ENCODE measurements at places on chromosomes 4 and X.

- DNase-seq = no peak
These were observed 40.3 kb downstream of the AMMECR1 start for GRCh38 chrX:110277609-110278008.

DNA sequence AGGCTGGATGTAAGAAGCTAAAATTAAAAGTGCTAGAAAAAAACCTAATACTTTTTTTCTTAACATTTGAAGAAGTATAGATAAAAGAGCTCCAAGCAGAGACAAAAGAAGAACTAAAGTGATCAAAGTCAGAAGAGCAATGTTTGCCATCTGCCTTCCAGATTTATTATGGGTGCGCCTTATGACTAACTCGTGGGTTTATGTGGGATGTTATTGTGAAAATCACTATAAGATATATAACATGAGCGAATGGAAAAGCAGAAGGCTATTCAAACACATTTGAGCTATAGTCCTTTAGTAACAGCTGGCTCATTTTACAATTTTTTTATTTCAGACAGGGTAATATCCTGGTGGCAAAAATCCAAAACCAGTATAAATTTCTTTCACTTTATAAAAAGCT lies 1040.7 kb downstream of the RAPGEF2 start:
- no peak for DNase-seq

GRCh38 chr4:16023776-16024408 lies 59.9 kb downstream of the PROM1 start:
- no peak for DNase-seq

GRCh38 chr4:3677748-3678070 lies 88.5 kb upstream of the ADRA2C start:
- no peak for DNase-seq

GRCh38 chr4:55447108-55447708 lies 51.5 kb downstream of the TMEM165 start:
- no peak for DNase-seq

DNA sequence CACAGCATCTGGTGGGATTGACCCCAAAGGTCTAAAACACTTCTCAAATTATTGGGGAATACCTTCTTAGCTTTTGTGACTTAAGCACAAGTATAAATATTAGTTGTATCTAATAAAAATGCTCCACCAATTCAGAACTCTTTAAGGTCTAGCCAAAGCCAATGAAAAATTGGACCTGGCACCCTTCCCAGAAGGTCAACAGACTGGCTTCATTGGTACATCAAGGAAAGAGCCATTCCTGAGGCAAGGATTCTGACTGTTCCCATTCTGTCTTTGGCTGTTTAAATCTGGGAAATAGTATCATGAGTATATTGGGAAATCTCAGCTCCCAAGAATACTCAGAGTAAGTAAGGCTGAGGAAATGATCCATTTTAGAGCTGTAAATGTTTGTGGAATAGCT lies 153.0 kb upstream of the TRPC5 start:
- no peak for DNase-seq

DNA sequence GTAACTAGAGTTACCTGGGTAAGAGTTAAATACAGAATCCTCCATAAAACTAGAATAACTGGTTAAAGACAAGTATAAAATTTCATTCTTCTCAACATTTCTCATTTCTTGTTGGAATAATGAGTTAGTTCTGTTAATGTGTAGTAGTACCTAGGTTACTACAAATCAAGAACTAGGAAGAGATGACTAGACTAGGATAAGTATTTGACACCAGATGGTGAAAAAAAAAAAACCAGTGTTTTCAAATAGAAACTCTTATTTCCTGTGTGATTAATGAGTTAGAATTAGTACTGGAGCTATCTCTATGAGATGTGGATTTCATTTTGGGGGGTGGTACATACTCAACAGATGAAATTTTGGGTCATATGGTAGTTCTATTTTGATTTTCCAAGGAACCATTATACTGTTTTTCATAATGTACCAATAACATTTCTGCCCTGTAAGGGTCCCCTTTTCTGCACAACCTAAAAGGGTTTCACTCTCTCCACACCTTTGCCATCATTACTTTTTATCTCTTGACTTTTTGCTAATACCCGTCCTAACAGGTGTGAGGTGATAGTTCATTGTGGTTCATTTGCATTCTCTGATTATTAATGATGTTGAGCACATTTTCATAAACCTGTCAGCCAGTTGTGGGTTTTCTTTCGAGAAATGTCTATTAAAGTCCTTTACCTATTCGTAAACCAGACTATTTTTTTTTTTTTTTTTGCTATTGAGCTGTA lies 1.7 kb upstream of the VCX start:
- DNase-seq = no peak

GRCh38 chr4:153610623-153611376 lies 73.3 kb upstream of the TLR2 start:
- DNase-seq = no peak

DNA sequence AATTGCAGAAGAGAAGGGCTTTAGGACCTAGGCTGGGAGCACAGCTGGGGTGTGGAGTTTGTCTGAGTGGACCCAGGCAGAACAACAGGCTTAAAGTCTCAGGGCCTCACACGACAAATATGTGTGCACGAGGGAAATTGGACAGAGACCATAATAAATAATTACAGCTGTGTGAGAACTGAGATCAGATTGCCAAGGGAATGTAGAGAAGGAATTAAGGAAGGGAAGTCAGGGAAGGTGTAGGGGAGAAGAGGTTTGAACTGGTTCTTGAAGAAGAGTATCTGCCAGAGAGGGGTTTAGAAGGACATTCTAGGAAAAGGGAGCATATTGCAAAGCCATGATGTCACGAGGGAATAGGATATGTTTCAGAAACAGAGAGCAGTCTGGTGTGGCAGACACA lies 120.7 kb upstream of the TSPAN5 start:
- no peak for DNase-seq

DNA sequence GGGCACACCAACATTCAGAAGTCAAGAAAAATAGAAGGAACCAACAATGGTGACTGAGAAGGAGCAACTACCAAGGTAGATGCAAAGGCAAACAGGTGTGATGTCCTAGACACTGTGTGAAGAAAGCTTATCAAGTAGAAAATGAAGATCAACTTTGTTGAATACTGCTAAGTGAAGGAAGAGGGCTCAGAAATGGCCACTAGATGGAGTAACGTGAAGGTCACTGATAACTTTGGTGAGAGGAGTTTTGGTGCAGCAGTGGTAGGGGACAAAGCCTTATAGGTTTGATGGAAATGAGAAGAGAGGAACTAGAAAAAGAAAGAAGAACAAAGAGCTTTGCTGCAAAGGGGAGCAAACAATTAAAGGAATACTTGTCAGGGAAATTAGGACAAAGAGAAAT lies 23.5 kb downstream of the OTC start:
- DNase-seq = no peak

DNA sequence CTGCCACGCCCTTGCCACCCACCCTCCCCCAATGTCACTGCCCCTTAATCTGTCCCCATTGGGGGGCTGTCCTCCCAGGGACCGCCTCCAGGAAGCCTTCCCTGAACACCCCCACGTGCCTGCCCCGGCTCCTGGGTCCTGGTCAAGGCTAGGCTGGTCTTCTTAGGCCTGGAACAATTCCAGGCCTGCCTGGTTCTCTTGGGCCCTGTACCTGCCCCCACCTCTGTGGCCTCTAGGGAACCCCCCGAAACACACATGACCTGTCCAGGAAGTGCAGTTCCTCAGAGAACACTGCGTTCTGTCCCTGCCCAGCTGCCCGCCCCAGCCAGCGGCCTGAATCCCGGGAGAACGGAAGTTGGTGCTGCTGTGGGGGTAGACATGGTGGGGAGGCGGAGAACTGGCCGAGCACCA lies 5.1 kb downstream of the MXD4 start:
- DNase-seq = no peak

- no peak for DNase-seq
These were observed 79.4 kb downstream of the FTHL17 start for GRCh38 chrX:30992381-30992904.

DNA sequence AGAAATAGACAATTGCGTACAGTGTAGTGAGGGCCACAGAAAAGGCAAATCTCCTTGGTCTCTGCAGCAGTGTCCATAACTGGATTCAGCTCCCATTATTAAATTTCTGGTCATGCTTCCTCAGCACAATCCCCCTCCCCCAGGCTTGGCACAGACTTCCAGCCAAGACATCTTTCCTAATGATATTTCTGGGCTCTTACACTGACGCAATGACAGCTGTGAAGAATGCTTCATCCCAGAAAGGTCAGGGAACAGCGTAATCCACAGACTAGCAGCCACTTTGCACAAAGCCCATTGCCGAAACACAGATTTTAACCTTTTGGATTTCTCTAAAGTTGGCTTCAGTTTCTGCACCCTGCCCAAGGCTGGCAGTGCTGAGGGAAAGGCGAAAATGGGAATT lies 597.6 kb upstream of the CPEB2 start:
- no peak for DNase-seq

GRCh38 chr4:186485150-186485549 lies 70.2 kb downstream of the MTNR1A start:
- DNase-seq = no peak

DNA sequence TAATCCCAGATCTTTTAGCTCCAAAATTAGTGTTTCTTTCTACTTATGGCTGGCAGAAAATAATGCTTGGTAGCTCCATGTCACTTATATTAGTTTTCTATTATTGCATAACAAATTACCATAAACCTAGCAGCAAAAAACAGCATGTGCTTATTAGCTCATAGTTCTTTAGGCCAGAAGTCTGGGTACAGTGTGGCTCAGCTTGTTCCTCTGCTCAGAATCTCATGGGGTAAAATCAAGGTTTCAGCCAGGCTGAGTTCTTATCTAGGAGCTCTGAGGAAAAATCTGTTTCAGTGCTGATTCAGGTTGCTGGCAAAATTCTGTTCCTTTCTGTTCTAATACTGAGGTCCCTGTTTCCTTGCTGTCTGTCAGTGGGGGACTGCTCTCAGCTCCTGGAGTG lies 101.1 kb downstream of the CT47B1 start:
- DNase-seq = no peak

DNA sequence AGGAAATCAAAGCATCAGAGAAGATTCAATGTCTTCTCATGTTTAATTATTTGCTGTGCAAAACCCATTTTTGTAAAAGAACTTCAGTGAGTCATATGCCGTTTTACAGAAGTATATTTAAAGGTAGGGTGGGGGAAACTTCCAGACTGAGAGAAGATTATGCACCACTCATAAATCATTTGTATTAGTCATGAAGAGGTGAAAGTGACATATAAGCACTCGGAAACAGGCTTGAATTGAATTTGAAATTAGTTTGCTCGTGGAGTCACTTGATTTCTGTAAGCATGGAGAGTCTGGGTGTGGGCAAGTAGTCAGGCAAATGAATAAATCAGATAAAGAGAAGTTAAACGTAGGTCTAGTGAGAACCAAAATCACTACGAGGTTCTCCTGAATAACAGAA lies 335.1 kb downstream of the ANK2 start:
- DNase-seq = no peak

DNA sequence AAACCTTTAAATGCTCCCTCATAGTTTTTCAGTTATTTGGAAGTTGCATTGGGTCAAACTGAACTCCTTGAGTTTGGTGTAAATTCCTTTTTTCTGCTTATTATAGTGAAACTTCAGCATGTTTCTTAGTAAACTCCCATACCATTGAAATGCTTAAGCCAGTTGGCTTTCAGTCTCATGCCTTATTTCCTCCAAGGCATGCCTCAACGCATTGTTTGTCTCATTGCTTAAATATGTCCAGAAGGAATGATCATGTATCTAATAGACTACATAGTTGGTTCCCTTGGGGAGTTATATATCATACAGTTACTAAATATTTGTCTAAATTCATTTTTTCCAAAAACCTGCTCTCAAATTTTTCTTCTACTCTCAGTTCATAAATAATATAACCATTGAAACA lies 114.0 kb downstream of the STOX2 start:
- no peak for DNase-seq

DNA sequence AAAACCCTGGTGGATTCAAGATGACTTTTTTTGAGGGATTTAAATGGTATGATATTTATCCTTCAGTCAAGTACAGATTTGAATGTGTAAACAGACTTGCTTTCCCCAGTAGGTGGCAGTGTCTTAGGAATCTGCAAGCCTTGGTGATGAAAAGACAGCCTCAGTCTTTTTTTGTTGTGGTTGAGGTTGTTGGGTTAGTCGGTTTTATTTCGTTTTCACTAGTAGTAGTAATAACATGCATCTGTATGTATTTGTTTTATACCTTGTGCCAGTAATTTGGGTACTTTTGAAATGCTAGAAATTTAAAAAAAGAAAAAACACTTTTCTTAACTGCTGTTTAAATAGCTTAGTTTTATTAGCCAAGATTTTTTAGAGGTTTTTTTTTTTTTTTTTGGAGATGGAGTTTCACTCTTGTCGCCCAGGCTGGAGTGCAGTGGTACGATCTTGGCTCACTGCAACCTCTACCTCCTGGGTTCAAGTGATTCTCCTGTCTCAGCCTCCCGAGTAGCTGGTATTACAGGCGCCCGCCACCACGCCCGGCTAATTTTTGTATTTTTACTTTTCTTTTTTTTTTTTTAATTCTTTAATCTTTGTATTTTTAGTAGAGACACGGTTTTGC lies 39.2 kb downstream of the COPS4 start:
- DNase-seq = no peak

DNA sequence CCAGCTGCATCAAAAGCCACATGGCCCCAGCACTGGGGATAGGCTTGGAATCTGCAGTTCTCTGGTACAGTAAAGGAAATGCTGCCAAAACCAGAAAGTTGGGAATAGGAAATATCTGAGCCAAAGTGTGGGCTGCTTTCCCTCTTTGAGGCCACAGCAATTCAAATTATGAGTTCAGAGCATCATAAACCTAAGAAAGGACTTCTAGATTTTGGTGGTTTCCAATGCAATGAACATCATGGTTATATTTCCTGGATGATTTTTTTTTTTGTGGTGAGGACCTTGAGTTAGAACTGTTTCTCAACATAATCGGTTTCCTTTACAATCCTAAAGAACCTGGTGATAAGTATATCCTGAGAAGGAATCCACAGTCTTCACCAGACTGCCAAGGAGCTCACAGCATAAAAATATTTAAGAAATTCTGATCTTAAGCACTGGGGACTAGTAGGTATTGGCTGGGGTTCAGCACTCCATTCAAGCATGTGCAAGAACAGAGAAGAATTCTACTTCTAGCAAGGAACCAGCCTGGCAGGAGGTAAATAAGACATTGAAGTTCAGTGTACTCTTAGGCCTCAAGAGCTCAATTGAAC lies 29.8 kb upstream of the ARHGAP24 start:
- no peak for DNase-seq

- DNase-seq = no peak
These were observed at the start of gene C4orf51 for GRCh38 chr4:145679991-145680455. Gene C4orf51 (plus strand): TSS chr4:145680146. CDS start chr4:145680204, 58 bp downstream.

DNA sequence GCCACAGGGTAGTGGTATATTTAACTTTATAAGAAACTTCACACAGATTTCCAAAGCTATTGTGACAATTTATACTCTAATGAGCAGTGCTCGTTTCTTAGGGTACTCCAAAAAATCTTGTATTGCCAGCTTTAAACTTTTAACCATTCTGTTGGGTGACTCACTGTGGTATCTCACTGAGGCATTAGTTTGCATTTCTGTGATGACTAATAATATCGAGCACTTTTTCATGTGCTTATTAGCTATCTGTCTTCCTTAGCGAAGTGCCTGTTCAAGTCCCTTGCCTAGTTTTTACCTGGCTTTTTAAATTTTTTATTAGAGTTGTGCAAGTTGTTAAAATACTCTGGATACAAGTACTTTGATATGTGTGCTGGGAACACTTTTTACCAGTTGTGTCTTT lies 5.5 kb downstream of the PNMA3 start:
- DNase-seq = no peak
